ENCODE measurements at places on chromosomes 5 and 9.

DNA sequence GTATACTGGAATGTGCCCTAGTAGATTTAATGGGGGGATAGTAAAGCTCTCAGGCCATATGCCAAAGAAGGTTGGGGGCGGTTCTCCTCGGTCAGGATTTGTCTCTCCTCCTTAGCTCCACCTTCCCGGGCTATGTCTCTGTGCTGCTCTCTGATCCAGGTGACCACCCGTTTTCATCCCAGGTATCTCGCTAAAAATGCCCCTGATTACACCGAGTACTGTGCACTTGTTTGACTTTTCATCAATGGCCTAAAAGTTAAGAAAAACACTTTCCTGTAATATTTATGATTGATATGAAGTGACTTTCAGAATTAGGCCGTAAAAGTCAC, 724 bp downstream of the NDUFS6 start:
- no peak for DNase-seq

DNA sequence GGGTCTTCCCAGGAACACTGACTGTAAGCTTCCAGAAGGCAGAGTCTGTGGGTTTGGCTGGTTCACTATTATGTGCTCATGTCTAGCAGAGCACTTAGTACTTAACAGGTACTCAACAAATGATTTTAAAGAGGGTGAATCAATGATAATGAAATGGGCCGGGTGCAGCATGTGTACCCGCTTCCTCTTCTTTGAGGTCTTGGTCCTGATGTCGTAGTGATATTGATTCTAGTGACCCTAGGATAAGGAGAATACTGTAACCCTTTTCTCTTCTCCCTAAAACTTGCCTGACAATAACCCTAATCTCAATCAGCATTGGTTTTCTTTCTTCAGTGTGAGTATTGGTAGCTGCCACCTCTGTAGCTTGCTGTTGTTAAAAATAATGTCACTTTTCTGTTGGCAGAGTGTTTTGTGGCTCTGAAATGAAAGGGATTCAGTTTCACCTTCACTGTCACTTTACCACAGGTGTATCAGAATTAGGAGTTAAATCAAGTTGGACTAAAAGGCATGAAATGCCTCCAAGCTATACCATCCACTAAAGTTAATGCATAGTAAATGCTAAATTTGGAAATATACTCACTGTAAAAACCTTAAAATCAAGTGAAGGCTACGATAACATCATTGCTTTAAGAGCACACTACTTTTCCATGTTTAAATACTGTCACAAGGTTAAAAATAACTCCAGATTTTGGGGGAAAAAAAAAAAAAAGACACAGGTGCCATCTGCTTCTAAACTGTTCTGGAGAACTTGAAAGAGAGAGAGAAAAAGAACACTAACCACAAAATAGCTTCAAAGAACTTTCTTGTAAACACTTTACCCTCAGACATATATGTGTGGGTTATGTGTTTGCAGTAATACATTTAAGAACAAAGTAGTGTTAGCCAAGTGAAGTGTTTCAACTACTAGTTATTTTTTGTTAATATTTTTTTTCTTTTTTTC, 6.0 kb downstream of the CAMK4 start:
- DNase-seq: no peak

DNA sequence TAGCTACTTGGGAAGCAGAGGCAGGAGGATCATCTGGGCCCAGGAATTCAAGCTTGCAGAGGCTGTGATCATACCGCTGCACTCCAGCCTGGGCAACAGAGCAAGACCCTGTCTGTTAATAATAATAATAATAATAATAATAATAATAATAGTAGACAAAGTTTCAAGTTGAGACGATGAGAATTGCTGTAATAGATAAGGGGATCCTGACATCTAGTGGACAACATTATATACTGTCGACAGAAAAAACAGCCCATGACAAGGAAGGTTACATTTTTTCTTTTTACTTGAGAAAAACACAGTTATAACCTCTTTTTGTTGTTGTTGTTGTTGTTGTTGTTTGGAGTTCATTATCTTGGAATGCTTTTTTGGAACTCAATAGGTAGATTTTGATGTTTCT, 35.3 kb downstream of the NDFIP1 start:
- DNase-seq: peak; percentile 76

DNA sequence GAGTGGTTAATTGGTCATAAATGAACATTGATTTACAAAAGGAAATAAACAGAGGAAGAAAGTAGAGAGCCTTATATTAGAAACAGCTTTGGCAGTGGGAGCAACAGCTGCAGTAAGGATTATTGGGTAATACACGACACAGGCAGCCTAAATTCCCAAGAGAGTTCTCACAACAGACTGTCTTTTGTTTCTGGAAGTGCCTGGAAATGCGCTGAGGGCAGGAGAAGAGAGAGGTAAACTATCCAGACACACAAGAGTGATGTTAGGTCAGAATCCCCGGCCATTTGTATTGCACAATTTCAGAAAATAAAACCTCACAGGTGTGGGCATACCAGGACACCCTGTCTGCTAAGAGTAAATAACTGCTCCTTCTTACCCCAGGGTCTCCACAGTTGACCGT, 450.4 kb upstream of the CTNND2 start:
- peak; percentile 24 for DNase-seq

DNA sequence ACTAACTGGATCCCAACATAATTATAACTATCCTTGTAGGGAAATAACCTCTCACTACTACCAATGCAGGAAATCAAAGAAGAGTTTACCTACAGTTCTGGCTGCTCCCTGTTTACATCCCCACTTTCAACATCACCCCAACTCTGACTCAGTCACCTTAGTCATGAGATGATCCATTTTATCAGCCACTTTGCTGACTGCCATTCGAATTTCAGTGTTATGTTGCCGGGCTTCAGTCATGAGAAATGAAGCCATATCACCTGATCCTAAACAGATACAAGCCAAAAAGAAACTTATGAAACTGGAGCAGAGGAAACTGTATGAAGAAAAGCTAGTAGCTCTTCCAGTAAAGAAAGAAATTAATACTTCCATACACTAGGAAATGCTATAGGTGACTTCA, 33.7 kb downstream of the SLC31A2 start:
- no peak for DNase-seq

DNA sequence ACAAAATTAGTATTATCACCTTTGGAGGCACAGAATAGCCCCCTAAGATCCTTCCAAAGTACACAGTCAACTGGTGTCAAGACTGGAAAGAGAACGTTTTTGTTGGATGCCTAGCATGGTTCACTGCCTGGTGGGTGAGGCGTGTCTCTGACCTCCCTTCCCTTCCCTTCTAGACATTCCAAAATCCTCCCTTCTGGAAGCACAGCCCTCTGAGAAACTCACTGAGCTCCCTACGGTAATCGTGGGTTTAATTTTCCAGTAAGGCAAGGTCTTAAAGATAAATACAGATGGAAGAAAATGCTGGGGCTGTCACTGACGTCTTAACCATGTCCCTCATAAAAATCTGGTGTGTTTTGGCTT, 138.8 kb downstream of the LIFR start:
- peak; percentile 11 for DNase-seq

- peak; percentile 81 for DNase-seq
These were observed 208.1 kb upstream of the S1PR3 start for GRCh38 chr9:88782931-88783710.

DNA sequence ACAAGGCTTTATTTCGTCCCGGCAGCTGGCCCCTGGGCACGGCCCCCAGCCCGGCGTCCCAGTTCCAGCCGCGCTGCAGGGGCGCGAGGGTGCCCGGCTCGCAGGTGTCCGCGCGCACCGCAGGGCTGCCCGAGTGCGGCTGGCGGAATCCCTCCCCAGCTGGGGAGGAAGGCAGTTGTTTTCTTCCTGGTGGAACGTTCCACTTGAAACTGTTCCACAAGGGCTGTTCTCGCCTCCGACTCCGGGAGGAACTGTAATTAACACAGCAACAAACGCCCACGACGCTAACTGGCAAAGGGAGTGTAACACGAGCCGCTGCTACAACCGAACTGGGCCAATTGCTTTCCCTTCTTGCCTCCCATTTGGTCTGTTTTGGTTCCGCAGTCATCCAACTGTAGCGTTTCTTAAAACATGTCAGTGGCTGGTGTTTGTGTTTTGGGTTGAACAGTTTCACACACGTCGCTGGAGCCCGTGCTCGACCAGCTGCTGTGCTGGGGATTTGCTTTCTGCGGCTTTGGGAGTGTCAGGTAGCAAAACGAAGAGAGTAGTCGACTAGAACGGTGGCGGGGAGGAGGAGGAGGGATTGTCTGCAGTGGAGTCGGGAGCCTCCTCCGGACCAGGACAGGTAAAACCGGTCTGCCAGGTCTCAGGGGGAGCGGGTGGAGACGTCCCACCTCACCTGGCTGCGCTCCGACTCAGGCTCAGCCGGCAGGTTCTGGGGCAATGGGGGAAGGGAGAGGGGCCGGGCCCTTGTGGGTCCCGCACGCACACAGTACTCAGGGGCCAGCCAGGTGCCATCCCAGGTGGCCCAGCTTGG, 131.6 kb upstream of the NIPBL start:
- DNase-seq: peak; percentile 88

GRCh38 chr5:135053278-135053677, 19.2 kb upstream of the PITX1 start:
- no peak for DNase-seq

GRCh38 chr5:61186634-61187033, 24.4 kb upstream of the SMIM15 start:
- no peak for DNase-seq

- DNase-seq: no peak
These were observed 62.5 kb downstream of the PLCXD3 start for GRCh38 chr5:41447650-41448510.

DNA sequence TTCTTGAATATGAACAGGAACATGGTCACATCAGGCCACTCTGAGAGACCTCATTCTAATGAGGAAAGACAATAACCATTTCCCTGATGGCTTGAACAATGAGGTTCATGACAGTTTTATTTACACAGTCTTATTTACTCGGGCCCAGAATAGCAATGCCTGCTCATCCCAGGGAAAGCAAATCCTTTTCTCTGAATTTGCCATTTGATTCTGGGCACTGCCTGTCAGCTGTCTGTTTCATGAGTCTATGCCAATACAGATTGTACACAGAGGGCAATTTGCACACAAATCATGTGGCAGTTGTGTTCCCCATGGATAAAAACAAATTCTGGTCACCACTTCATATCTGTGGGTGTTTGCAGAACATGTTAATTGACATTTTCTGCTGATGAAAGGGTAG, 492.5 kb downstream of the ACTL7B start:
- DNase-seq: no peak

GRCh38 chr5:62934319-62934718, 355.7 kb downstream of the LRRC70 start:
- no peak for DNase-seq

DNA sequence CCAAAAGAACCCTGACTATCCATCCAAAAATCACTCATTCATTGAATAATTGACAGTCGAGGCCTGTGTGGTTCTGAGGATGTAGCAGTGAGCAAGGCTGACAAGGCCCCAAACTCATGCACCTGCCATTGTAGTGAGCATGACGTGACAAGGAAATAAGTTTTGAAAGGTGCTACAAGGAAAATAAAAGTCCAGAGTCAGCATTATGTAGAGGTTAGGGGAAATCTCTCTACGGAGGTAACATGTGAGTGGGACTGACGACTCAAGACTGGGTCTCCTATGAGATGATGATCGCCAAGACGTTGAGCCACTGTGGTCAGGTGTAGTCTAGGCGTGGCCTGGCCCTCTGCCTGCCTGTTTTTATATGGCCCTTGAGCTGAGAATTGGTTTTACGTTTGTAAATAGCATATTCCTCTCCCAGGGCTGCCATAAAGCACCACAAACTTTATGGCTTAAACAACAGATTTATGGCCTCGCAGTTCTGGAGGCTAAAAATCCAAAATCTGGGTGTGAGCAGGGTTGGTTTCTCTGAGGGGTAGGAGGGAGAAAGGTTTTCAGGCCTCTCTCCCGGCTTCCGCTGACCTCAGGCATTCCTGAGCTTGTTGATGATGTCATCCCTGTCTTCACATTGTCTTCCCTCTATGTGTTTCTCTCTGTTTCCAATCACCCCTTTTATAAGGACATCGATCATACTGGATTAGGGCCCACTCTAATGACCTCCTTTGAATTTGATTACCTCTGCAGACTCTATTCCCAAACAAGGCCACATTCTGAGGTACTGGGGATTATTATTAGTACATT, 206.4 kb upstream of the EGFLAM start:
- no peak for DNase-seq

DNA sequence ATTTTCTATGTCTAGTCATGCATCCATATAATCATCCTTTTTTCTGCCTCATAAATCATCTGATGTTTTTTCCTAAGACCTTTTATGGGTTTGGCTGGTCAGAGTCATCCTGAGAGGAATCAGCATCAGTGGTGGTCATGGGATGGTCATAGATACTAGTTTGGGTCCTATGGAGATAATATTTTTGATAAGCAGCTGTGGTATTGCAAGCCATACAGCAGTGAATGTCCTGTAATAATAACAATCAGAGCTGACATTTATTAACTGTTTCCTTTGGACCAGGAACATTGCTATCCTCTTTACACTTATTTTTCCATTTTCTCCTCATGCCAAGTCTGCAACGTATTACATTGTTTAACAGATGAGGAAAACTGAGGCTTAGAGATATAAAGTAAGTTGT, 83.1 kb downstream of the TEX10 start:
- DNase-seq: no peak

- DNase-seq: no peak
These were observed 31.7 kb upstream of the CDK5RAP2 start for GRCh38 chr9:120611690-120612068.

DNA sequence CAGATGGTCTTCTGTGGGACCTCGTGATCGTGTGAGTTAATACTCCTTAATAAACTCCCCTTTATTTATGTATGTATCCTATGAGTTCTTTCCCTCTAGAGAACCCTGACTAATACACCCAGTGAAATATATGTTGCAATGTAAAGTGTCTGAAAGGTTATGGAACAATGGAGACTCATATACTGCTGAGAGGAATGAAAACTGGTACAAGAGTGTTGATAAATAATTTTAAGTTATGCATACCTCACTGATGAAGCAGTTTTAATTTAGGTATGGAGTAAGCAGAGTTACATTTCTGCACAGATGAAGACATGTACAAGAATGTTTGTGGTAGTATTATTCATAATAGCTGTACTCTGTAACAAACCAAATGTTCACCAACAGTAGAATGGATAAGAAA, 438.3 kb downstream of the TAF11L14 start:
- no peak for DNase-seq

DNA sequence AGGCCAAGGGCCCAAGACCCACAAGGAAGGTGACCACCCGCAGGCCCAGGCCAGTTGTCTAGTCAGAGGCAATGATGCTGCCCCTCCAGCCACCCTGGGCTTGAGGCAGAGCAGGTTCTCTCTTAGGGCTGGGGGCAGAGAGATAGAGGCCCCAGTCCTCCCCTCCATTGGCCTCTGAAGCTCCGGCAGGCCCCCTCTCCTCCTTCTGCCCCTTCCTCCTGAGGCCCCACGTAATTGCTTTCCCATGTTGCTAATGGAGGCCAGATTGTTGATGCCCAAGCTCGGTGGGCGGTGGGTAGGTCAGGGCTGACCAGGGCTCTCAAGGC, 26.6 kb upstream of the ENHO start:
- no peak for DNase-seq

DNA sequence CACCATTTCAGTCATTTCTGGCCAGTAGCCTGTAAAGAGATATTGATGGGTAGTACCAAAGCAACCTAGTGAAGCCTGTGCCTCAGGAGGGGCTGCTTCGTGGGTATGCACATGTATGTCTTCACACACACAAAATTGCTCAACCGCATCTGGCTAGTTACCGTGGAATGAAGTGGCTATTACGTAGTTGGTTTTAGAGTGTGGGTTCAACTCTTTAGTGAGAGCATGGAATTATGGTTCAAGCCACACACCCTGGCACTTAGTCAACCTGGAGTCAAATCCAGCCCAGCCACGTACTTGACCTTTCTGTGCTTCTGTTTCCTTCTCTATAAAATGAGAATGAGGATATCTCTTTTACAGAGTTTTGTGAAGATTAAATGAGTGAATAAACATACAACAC, 174.9 kb downstream of the TTC39B start:
- DNase-seq: no peak
